ENCODE measurements at places on chromosomes 2 and 18. TPM values are rescaled to one million over a fixed set of nuclear protein-coding genes. Genes with fewer than 3 reads are reported as not detected.

SRBD1 gene
- total RNA-seq = 22.5 TPM

- no peak for DNase-seq
Observed at GRCh38 chr18:35045121-35045520, 3.9 kb downstream of the MAPRE2 start.

GRCh38 chr18:56632070-56633022 is 6.0 kb downstream of the TXNL1 start:
- DNase-seq = no peak

- DNase-seq = no peak
Observed at GRCh38 chr2:144529841-144530240, 9.9 kb upstream of the ZEB2 start.

TMEM182 gene
- total RNA-seq = 2.6 TPM

DNA sequence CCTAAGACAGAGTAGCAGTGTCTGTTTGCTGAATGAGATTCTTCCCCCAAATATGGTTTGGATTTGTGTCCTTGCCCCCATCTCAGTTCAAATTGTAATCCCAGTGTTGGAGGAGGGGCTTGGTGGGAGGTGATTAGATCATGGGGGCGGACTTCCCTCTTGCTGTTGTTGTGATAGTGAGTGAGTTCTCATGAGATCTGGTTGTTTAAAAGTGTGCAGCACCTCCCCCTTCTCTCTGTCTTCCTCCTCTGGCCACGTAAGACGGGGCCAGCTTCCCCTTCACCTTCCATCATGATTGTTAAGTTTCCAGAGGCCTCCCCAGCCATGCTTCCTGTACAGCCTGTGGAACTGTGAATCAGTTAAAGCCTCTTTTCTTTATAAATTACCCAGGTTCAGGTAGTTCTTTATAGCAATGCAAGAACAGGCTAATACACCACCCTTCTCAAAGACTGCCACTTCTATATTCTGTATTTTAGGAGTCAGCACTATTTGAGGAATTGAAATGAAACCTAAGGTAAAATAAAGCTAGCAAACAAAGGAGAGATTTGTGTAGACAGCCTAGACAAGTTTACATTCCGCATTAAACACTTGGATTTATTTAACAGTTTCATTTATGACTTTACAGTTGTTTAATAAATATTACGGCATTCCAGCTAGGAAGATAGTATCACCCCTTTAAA is 21.6 kb downstream of the FBXO36 start:
- no peak for DNase-seq

- DNase-seq = no peak
Observed at GRCh38 chr2:157486596-157487270, 42.8 kb upstream of the CYTIP start.

DNA sequence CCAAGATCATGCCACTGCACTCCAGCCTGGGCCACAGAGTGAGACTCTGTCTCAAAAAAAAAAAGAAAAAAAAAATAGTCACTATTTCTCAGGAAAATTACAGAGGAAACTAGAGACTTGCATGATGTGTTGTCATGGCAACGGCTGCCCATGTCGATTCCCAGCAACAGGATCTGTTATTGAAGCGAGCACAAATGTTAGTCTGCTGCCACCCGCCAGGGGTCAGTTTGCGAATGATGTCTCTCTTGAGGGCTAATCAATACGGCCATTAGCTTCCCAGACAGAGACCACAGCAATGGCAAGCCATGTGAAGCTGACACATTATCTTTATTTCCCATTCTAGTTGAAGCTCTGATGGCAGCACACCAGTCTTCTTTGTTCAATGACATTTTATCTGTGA is 32.4 kb upstream of the ACYP2 start:
- no peak for DNase-seq

GRCh38 chr18:45050712-45051601 is 370.3 kb downstream of the SETBP1 start:
- no peak for DNase-seq

DNA sequence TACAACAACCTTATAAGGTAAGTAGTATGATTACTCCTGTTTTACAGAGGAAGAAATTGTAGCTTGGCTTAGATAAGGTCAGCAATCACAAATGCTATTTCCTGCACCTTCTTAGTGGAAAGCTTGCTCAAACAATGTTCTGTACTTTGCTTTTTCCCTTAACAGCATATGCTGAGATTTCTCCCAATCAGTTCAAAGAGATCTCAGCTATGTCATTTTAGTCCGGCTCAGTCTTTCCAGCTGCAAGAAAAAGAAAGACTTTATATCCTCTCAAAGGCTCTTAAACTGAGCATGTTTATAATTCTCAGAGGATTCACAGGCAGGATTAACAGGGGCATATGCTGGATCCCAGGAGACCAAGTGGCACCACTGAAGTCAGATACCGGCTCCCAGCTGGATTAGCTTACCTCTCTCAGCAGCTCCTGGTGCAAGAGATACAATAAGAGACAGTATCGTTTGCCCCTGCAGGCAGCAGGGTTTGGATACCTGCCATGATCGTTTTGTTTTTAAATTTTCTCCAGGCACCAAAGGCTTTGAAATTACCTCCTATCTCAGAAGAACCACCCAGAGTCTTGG is 29.5 kb downstream of the KIAA2012 start:
- no peak for DNase-seq

DNA sequence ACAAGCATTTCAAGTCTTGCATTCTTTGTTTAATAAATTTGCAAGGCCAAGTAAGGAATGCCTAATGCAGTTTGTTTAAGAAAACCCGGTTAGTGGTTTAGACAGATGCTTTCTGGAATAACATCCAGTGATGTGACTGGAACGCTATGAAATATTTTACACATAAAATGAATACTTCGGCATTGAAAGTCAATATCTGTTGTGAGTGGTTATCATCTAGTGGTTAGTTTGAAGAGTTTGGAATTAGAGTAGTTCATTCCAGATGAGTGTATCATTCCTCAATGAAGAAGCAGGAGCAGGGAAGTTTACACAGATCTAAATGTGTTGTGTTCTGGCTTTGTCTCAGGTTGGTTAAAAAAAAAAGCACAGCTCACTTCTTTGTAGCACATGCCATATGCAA is 608.0 kb upstream of the PIK3C3 start:
- no peak for DNase-seq

DNA sequence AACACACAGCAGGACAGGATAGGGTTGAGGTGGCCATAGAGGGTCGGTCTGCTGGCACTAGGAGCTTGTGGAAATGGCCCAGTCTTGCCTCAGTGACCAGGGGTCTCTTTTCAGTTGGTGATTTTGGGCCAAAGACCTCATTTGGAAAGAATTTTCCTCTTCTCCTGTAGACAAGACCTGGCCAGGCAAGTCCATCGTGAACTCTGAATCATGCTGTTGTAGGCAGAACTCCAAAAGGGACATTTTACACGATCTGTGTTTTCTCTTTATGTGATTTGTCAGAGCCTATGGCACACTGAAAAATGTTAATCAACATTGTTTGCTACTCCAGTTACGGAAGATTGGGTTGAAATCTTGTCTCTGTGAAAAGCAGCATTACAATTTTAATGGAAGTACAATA is 126.1 kb upstream of the PXDN start:
- DNase-seq = no peak

CCDC141 gene
- 12.3 TPM for total RNA-seq

- no peak for DNase-seq
Observed at GRCh38 chr2:145431181-145431951, 911.4 kb upstream of the ZEB2 start.

DNA sequence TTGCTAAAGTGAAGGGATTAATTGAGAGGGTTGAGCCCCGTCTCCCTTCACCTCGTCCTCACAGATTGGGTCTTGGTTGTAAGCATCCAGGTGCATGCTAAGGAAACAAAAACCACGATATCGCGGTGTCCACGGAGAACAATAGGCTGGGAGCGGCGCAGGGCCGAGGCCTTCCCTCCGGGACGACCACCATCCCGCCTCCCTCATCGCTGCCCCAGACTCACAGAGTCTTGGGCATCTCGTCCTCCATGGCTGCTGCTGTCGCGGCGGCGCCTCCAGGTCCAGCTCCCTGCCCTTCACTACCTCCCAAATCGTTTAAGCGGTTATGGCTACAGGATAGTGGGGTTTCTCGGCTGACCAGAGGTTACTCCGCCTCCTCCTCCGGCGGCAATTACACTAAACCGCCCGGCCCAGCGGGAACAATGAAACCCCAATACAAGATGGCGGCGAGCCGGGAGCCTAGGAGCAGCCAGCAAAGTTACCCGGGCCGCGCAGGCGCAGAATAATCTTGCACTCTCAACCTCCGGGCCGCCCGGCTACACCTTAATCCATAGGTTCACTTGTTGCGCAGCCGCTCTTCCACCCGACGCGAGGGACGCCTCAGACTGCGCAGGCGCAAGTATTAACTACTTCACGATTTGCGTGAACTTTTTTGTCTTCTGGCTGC is at the start of gene TIA1:
TIA1 (minus strand) TSS at position 448 of the 667 bp plus-strand sequence; CDS start at position 250, 198 bp downstream.
- peak; percentile 98 for DNase-seq

DNA sequence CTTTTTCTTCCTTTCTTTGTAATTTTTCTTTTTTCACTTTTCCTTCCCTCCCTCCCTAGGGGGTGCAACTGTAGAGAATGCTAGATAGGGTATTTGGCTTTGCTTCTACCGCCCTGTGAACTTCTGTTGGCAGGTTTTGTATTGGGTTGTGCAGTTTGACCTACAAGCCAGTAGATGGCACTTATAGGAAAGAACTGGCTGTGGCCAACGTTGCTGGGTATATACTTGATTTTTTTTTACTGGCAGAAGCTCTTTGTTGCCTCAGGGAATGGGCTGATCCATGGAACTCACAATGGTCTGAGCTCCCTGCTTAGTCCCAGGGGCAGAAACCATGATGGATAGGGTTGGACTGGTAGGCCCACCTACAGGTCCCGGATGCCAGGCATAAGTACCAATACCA is 1019.5 kb upstream of the LRRTM1 start:
- DNase-seq = no peak

DNA sequence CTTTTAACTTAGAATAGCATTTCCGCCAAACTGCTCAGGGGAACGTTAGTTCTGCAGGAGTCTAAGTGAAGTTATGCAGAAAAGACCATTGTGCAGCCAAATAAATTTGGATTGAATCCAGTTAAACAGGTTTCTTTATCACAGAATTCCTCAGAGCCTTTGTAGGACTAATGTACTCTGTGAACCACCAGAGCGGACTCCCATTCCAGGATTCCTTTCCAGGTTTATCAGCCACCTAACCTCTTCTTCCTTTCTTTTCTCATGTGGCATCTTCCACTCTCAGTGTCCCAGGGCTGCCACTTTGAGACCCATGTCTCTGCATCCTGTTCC is 350.4 kb downstream of the TSN start:
- DNase-seq = no peak

GRCh38 chr2:43034921-43035320 is 191.5 kb downstream of the ZFP36L2 start:
- peak; percentile 47 for DNase-seq

- no peak for DNase-seq
Observed at GRCh38 chr2:43152741-43153647, 73.4 kb downstream of the ZFP36L2 start.

GRCh38 chr2:152565884-152566727 is 151.2 kb downstream of the PRPF40A start:
- no peak for DNase-seq

DNA sequence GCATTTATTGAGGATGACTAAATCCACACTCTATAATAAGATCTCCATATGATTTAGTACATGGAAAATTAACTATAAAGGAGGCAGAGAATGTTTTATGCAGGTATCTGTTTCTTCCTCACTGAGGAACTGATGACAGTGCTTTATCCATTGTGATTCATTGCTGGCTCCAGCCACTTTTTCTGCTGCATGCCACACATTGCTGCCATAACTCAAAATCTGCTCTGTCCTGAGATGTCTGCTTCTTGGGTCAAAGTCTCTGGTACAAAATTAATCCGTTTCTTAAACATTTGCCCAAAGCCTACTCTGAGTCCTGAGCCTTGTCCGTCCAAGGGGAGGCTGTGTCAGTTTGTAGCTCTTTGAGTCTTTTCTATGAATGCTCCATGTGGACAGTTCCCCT is 15.5 kb upstream of the ARHGAP28 start:
- DNase-seq = no peak

GRCh38 chr18:8688816-8689215 is 16.5 kb upstream of the MTCL1 start:
- no peak for DNase-seq

FSHR gene
- not detected for total RNA-seq

DNA sequence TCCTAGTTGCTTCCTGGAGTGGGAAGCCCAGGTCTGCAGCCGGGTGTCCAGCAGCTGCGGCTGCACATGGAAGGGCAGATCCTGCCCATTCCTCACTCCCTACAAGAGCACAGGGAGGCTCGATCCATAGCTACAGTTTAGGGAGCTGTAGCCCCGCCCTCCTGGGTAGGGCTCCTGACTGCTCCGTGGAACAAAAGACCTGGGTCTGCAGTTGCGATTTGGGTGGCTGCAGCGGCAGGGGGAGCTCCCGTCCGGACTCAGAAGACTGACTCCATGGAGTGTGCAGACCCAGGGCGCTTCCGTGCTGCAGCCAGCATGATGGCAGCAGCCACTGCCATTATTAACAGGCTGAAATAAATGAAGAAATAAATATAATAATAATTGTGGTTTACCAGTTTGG is 157.3 kb downstream of the CTNNA2 start:
- DNase-seq = no peak

GRCh38 chr18:23228102-23229061 is 93.1 kb downstream of the CABLES1 start:
- no peak for DNase-seq

GRCh38 chr2:134288814-134289213 is 34.9 kb downstream of the MGAT5 start:
- DNase-seq = no peak

GRCh38 chr2:177239932-177240630 is 24.4 kb downstream of the NFE2L2 start:
- DNase-seq = no peak

DNA sequence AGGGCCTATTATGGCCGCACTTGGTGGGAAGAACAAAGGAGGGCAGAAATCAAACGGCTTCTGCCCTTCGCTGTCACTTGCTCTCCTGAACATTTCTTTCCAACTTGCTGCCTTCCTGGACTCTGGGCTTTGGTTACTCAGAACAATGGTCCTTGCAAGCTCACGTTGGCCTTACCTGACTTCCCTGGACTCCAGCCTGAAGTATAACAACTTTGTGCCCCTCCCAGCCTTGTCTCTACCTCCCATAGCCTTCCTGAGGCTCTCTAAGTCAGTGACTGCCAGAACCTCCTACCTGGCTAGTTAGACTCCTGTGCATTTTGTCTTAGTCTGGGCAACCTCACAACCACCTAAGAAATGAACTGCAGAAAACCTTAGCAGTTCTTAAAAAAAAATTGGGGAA is 30.2 kb upstream of the ITPRID2 start:
- no peak for DNase-seq

DNA sequence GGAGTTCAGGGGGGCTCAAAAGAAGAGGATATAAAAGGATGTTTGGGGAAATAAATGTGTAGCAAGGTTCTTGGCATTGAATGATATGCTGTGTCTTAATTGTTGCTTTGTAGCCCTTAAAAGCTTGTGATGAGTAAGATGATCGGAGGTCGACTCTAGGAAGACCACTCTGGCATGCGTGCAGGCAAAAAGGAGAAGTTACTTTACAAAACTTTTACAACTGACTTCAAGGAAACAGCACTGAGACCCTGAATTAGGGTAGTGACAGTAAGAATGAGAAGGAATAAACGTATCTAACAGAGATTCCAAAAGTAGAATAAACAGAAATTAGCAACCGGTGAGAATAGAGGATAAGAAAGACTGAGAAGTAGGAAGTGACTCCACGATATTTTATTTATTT is 228.7 kb upstream of the TANK start:
- DNase-seq = no peak
